ENCODE measurements at places on chromosomes 16 and 17.

DNA sequence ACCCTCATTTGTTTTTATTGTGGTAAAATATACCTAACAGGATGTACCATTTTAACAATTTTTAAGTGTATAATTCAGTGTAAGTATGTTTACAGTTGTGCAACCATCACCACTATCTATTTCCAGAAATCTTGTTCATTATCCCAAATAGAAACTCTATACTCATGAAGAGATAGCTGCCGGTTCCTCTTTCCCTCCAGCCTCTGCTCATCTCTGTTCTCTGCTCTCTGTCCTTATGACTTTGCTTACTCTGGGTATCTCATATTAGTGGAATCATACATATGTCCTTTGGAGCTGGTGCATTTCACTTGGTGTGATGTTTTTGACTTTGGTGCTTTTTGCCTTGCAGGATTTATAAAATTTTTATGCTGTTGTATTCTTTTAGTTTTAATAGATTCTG, 19.4 kb downstream of the CYLD start:
- no peak for DNase-seq

DNA sequence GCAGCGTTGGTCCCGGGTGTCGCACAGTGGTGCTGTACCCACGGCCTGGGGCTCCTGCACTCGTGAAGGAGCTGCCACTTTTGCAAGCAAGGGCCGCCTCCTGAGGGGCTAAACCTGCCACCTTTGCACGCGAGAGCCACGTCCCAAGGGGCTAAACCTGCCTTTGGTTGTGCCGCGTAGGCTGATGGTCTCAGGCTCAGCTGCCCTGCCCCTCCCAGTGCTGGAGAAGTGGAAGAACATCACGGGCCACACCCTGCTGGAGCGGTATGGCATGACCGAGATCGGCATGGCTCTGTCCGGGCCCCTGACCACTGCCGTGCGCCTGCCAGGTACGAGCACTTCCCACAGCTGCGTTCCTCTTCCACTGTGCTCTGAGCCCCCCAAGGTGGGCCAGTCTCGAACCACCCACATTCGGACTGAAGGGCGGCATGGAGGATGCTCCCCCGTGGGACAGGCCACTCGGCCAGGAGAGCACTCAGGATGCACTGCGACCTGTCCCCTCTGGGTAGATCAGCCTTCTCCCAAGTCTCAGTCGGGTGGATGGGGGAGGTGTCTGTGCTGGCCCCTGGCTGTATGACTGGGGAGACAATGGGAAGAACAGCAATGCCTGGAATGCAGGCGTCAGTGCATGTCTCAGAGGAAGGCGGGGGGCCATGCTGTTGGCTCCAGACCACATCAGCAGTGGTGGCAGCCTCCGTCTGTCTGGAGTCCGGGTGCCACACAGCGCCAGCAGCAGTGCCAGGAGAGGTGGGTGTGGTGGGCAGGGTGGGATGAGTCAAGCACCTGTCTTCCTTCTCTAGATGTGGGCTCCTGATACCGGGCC, 20.7 kb downstream of the ACSF3 start:
- no peak for DNase-seq

GRCh38 chr17:56909742-56910508, 3.9 kb downstream of the TRIM25 start:
- DNase-seq = no peak

DNA sequence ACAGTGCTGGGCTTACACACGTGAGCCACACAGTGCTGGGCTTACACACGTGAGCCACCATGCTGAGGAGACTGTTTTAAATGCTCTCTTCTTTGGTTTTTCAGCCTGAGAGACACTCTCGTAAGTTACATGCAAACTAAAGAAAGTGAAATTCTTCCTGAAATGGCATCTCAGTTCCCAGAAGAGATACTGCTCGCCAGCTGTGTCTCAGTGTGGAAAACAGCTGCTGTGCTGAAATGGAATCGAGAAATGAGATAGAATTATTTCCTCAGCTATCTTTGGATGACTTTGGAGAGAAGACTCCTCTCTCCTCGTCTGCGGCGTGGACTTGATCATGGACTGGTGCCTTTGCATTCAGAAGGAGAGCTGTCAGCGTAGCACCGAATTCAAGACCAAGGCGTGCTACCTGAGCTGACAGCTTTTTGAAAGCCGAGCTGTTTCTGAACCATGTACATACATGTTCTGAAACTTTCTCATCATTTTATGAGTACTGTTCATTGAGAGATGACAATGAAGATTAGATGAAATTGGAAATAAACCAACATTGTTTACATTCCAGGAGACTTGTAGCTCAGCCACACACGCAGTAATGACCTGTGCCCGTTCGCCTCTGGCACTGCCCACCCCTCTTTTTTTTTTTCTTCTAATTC, 21.6 kb upstream of the ENDOV start:
- no peak for DNase-seq

GRCh38 chr17:75338335-75338734, 49.1 kb upstream of the SLC25A19 start:
- DNase-seq = no peak

GRCh38 chr17:39922006-39922405, 3.6 kb upstream of the GSDMB start:
- no peak for DNase-seq

DNA sequence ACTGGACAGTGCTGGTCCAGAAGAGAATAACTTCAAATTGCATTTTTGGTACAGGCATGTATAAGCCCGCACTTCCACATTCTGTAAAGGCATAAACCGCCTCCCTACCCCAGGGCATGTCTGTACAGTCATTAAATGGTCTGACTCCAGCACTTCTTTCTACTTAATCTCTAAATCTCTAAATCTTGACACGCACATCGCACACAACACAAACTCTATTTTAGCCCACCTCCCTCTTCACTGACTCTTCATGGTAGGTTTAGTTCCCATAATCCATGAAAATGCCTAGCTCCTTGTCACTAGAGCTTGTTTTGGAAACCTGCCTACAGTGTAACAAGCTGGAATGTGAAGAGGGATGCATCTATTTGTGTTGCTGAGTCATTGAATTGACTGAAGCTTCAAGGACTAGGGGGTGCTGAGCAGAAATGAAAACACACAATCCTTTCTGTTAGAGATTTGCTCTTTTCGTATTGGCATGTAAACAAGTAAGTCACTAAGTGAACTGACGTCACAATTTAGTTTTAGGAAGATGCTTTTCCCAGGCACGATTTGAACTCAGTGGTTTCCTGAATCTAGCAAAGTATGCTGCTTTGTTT, 1.6 kb upstream of the DUSP14 start:
- DNase-seq = no peak

DNA sequence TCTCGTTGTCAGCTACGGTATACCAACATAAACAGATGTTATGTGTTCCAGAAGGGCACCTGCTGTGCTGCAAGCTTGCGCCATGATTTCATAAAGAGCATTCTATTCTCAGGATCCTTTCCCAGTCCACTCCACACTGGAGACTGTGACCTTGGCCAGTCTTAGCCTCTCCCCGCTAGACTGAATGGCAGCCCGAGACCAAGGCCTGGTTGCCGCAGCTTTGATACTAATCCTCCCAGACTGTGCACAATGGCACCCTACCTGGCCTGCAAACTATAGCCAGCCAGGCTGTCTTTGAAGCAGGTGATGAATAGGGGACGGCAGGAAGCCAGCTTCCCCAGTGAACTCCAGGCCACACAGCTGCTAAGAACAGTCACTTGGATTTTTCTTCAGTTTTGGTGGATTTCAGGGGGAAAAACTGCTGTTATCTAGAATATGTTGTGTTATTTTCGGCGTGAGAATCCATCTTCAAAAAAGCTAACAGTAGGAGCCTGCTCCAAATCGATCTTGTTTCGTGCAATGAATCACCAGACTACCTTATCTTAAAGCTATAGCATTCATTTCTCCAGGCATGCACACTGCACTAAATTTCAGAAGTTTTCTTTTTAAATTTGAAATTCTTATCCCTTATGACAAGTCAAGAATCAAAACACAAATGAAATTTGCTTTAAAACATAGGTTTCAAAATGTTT, 289.0 kb downstream of the CEP112 start:
- DNase-seq = no peak

All from memory B cell (primary cell).